ENCODE measurements at places on chromosomes 2 and 18.

- no peak for DNase-seq
Measured at GRCh38 chr2:46909771-46910419, 5.7 kb downstream of the MCFD2 start.

DNA sequence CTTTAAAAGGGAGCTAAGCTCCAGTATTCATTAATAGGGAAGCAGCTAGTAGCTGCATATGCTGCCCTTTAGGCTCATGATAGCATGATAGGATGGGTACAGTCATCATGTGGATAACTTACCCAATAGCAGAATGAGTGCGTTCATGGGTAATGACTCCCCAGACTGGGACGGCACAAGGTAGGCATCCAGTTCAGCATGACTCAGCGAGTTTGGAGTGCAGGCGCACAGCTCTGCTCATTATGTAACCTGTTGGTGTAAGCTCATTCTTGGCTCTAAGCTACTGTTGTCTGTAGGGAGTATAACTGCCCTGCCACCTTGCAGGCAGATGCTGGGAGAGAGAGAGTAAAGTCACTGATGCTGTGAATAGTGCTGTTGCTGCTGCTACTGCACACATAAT, 209.2 kb upstream of the SYT4 start:
- DNase-seq: no peak

DNA sequence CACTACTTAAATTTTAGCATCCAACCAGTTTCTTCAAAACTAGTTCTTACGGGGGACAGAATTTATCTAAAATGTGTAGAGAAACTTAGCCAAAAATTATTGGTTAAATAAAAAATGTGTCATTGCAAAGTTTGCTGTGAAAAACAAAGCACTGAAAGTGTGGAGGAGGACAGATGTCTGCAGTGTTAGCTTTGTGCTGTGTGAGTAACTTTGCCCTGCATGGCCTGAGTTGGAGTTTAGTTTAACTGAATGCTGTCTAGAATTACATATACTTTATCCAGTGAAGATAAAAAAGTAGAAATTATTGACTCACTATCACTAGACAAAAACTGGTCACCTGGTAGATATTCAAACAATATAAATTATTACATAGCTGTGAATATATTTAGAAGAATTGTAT, 1225.2 kb upstream of the CELF4 start:
- DNase-seq: no peak

GRCh38 chr18:26549263-26550094, 1.1 kb upstream of the KCTD1 start:
- DNase-seq: peak; percentile 49

DNA sequence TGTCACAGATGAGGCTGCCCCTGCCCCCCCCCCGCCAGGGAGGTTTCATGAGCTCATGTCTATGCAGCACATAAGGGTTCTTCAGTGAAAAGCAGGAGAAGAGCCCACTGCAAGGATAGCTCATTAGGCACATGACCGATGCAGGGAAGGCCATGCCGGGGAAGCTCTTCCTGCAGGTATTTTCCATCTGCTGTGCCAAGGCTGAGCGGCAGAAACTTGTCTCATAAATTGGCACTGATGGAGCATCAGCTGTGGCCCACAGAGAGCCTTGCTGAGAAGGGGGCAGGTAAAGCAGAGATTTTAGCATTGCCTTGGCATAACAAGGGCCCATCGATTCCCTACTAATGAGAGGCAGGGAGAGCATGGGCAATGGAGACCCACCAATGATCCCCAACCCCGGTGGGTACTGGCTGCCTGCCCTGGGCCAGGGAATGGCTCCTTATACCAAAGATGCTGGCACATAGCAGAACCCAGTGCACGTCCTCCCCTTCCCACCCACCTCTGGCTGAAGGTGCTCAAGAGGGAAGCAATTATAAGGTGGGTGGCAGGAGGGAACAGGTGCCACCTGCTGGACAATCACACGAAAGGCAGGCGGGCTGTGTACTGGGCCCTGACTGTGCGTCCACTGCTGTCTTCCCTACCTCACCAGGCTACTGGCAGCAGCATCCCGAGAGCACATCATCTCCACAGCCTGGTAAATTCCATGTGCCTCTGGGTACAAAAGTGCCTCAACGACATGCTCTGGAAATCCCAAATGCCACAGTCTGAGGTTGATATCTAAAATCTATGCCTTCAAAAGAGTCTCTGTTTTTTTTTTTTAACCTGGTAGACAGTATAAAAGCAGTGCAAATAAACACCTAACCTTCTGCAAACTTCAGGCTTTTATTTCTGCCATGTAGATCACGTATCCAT, 41.4 kb downstream of the STEAP3 start:
- DNase-seq: no peak

DNA sequence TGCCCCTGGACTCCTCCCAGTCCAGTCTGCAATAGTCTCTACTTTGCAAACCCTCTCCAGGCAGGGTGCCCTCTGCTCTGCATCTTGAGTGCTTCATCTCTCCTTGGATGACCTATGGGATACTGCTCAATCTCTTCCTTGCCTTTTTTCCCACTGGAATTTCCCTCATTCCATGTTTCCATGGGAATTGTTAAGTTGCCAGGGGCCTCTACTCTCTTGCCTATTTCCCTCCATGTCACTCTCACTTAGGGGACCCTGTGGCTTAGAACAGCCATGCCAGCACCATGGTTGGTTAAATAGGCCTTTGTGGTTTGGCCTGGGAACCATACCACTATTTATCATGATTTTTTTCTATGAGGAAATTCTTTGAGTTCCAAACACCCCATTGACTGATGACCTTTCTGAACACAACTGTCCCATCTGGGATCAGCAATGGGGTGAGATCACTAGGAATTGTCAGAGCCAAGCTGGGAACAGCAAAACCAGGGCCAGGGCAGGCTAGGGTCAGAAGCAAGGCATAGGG, 91.4 kb upstream of the RBMS1 start:
- no peak for DNase-seq

DNA sequence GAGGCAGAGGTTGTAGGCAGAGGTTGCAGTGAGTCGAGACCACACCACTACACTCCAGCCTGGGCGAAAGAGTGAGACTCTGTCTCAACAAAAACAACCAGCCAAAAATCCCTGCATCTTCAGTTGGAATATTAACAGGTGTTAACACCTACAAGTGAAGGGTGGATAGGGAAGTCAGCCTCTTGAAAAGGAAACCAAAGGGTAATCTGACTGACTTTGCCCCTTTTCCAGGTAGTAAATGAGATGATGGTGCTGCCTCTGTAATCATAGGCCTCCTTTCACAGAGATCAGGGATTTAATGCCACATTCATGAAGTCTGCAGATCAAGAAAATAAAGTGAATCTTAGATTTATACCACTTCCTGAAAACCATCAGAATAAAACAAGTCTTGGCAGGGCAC, 133.6 kb downstream of the GALNT1 start:
- no peak for DNase-seq

DNA sequence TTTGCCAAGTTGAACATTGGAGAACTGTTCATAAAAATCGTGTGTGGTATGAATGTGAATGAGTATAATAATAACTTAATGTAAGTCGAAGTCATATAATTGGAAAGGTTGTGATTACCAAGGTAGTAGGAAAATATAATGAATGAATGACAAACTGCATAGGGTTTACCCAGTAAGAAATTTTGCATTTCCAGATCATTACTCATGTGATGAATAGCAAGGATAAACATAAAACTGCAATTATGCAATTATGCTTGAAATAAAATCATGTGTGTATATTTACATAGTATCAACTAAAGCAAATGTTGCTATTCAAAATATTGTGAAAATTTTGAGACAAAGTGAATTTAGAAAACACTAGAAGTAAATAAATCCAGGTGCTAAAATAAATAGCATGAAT, 1108.7 kb upstream of the TMEFF2 start:
- no peak for DNase-seq

GRCh38 chr2:150110548-150110947, 376.9 kb downstream of the RND3 start:
- no peak for DNase-seq

DNA sequence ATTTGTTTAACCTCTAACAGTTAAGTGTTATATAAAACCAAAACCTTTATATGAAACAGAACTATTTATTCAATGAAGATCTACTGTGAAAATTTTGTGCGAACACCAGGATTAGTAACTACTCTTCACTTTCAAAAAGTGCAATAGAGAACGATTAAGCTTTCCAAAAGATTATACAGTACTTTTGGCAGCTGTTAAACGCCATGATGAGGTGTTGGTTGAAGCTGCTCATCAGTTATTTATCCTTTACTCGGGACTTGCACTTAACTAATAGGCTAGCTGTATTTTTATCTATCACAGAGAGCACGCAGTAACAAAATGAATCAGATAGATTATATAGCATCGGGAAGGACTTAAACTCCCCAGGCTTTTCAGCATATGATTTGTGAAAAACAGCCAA, 113.6 kb downstream of the GCA start:
- DNase-seq: no peak

GRCh38 chr2:227117852-227118251, 46.2 kb downstream of the COL4A4 start:
- DNase-seq: no peak

DNA sequence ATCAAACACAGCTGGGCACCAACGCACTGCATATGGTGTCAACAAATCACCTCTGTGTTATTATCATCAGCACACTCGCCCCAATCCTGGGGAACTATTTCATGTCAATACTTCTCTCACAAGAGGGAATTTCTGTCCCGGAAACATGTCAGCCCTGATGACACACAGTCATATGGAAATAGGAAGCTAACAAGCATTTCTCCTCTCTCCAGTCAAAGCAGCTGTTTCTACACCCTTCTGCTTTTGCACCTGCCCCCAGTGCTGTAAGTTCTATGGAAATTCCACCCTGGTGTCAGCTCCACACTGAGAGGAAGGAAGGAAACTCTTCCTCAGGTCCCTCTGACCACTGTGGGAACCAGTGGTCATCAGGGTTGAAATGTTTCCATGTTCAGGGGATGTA, 447.6 kb upstream of the ID2 start:
- DNase-seq: peak; percentile 85

DNA sequence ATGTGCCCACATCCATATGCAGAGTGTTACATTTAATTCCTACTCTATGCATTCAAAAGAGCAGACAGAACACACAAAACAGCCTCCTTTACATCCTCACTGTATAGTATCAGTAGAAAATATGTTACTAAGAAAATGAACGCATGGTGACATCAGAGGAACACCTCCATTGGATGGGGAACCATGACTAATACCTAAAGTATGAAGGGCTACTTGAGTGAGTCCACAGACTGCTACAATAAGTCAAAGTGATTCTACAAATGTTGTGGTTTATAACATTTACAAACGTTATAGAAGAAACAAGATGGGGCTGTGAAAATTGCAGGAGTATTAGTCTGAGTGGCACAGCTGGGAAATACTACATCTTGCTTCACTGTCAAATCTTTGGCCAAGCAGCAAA, 1830.9 kb upstream of the PIK3C3 start:
- no peak for DNase-seq

GRCh38 chr2:95337829-95338228, 40.7 kb downstream of the KCNIP3 start:
- DNase-seq: no peak

GRCh38 chr2:39407516-39408296, 29.4 kb downstream of the MAP4K3 start:
- peak; percentile 15 for DNase-seq

GRCh38 chr18:45596036-45596435, 19.2 kb upstream of the SLC14A2 start:
- DNase-seq: no peak

DNA sequence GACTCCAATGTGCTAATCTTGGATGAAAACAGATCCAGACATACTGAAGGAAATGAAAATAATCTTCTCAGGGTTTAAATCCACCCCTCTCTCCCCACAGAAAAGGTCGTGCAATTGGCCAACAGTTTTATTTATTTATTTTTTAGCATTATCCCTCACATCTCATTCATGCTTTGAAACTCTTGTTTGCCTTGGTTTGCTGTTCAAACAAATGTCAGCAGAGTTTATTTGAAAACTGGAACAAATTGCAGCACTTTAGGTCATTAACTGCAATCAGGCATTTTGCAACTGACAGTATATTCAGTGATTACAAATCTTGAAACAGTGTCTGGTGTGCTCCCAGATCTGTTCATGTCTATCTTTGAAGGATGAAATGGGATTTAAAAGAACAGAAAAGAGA, 220.6 kb downstream of the SLC4A10 start:
- no peak for DNase-seq

GRCh38 chr2:10415640-10416039, 32.5 kb downstream of the ODC1 start:
- no peak for DNase-seq

- no peak for DNase-seq
Measured at GRCh38 chr2:182499706-182500470, 73.1 kb upstream of the PDE1A start.

DNA sequence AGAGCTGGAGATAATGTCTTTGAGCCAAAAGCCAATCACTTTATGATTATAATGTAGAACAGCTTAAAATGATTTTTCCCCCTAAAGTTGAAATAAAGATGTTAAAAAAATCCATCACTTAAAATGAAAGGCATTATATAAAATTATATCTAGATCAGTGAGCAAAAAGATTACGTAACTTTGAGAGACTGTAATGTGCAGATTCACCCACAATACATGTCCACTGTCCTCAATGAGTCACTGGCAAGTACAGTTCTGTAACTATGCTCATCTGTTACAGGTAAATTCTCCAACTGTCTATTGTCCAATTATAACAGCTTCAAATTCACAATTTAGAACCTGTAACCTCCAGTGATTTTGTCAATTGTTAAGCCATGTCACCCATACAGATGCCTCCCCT, 19.0 kb downstream of the FAM161A start:
- no peak for DNase-seq

DNA sequence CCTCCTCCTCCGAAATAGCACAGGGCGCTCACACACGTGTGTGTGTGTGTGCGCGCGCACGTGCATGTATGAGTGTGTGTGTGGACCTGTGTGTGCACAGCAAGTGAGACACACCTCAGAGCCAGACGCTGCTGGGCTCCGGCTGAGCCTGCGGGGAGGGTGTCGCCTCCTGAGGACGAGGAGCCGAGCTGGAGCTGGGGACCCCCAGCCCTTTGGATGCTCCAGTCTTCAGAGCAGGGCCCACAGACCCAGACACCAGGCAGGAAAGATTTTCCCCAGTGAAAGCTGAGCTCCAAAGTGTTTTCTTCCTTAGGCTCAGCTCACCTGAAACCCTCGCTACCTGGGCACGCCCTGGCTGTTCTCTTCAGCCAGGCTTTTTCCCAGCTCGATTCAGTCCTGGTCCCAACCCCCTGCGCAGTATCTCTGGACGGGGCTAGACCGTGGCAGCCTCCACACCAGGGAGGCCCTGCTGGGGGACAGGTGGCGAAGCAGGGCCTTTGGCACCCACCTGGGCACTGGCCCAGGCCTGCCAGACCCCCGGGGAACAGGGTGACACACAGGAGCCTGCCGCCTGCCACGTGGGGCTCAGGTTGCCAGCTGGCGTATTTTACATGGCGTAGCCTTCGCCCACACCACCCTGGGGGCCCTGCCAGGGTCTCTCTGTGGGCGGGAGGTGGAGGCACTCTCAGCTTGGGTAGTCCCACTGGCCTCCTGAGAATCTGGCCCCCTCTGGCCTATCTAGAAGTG, 36.2 kb downstream of the PDIA6 start:
- no peak for DNase-seq

DNA sequence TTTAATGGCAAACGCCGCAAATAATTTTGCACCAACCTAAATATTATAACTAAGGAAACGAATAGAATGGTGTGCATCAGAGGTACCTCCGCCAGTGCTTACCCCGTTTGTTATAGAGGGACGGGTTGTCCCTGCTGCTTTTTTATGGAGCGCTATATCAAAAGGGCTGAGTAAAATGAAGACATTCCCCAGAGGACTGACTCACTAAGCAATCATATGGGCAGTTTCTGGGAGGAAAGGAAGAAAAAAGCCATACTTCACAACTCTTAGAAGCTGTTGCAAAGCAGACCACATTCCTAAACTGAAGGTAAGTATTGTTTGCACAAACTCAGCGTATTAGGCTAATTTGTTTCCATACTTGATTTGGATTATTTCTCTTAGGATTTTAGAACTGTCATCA, 12.9 kb downstream of the ID2 start:
- DNase-seq: no peak
